Natural killer cell treated with Interleukin-12 subunit alpha and Interleukin-12 subunit beta and Interleukin-15 and Interleukin-18, amount 100 ng/mL, for 72 hours (primary cell): ENCODE measurements at places on chromosomes 12 and 14. TPM values are rescaled to one million over a fixed set of nuclear protein-coding genes. Genes with fewer than 3 reads are reported as not detected.

DNA sequence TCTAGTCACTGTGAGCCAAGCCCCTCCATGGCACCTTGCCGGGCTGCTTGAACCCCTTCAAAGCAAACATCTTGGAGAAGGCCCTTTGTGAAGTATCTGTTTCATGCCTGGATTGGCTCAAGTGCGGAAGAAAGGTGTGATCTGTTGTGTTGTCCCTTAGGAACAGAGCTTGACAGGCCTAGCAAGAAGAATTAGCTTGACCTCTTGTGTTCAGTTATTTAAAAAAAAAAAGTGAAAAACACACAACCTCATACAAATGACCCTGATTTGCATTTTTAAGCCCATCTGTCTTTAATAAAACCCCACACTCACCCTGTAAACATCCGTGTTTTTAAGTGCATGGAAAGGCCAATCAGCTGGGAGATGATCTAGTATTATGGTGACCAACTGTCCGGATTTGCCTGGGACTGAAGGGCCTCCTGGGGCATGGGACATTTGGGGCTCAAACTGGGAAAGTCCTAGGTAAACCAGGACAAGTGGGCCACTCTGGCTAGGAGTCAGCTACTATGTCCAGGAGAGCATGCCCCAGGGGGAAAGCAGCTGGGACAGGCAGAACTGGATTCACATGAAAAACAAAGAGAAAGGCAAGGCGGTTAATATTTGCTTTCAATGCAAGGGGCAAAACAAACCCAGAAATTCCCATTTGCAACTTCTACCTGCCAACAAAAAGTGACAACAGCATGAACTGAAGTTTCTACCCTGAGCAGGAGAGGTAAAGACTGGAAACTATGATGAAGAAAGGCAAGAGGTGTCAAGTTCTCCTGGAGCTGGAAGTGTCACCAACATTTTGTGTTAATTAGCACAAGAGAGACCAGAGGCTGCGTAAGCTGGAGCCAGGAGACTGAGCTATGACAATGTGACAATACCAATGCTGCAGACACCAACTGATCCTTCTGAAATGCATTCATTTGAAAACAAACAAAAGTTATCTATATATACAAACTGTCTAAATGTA, 78.6 kb downstream of the CLMN start:
- no peak for DNase-seq

Gene TAS2R19
- total RNA-seq = 4.2 TPM

- no peak for DNase-seq
Measured at GRCh38 chr12:57604992-57605810, 577 bp downstream of the DTX3 start.

- DNase-seq = no peak
Measured at GRCh38 chr14:25092258-25092740, 42.4 kb upstream of the STXBP6 start.

GRCh38 chr14:50001999-50002925, 109.4 kb downstream of the ARF6 start:
- peak; percentile 92 for DNase-seq

DNA sequence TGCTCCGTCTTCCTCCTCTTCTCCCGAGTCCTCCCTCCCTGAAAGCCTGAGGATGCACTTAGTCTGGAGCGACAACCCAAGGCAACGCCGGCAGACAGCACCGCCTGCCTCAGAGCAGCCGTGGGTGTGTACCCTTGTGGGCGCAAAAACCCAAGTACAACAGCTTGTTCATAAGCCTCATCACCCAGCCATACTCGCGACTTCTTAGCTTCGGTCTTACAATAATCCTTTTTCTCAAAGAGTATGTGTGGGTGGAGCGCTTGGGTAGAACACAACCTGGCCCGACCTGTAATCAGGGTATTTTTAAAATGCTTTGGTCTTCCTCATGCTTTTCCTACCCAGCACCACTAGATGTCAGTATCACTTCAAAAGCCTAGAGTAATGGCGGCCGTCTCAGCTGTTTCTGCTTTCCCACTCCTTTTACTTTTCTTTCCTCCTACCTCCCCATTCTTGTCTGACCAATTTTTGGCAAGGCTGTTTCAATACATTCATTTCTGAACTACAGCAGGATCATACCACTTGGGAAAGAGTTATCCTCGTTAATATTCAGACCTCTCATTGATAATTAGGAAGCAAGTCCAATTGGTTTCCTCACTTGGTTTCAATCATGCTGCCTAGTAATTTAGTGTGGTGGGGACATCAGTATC, 198.9 kb downstream of the EPS8 start:
- DNase-seq = peak; percentile 70

- DNase-seq = no peak
Measured at GRCh38 chr12:45703942-45704341, 25.6 kb upstream of the ARID2 start.

DNA sequence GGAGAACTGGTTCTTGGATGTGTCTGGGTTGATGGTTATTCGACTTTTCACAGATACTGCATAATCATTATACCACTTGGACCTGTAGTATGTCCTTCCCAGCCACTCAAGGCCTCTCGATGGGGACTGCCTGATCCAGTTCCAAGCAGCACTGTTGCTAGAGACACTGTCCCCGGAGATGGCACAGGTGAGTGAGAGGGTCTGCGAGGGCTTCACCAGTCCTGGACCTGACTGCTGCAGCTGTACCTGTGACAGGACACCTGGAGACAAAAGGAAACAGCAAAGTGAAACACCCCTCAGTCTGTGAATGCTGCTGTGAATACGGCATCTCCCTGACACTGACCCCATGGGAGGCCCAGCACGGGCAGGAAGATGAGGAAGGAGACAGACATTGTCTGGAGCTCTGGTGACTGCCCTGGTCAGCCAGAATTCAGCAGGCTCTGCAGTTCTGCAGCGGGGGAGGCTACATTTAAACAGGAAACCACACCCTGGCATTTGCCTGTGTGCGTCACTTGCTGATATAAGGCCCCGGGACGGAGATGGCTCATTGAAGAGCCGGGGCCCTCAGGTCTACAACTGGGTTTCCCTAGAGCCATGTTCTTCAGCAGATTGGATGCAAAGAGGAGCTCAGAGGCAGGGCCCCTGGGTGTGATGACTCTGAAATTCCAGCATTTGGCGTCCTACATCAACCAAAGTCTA, 413.6 kb downstream of the TMEM121 start:
- no peak for DNase-seq

DNA sequence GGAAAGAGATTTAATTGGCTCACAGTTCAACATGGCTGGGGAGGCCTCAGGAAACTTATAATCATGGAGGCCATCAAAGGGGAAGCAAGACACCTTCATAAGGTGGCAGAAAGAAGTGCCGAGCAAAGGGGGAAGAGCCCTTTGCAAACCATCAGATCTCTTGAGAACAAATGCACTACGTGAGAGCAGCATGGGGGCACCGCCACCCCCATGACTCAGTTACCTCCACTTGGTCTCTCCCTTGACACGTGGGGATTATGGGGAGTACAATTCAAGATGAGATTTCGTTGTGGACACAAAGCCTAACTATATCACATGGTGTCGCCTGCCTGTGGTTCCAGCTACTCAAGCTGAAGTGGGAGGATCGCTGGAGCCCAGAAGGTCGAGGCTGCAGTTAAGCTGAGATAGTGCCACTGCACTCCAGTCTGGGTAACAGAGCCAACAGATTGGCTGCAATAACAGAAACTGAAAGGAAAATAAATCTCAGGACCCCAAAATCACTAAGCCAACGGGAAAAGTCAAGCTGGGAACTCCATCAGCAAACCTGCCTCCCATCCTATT, 10.0 kb upstream of the CDCA4 start:
- DNase-seq = no peak

GRCh38 chr12:15268927-15269552, 47.8 kb upstream of the RERG start:
- no peak for DNase-seq

Gene SMOC1
- total RNA-seq = not detected

DNA sequence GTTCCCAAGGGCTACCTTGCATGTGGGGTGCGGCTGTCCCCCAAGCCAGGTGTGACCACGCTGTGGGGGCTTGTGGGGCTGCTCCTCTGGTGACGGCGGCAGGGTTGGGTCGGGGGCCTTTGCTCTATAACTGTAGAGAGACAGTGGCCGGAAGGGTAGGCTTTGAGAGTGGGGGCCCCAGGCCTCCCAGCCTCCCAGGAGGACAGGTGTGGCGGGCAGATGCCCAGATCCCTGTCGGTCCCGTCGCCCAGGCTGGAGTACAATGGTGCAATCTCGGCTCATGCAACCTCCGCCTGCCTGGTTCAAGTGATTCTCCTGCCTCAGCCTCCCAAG, 2.7 kb upstream of the GPR132 start:
- DNase-seq = no peak

DNA sequence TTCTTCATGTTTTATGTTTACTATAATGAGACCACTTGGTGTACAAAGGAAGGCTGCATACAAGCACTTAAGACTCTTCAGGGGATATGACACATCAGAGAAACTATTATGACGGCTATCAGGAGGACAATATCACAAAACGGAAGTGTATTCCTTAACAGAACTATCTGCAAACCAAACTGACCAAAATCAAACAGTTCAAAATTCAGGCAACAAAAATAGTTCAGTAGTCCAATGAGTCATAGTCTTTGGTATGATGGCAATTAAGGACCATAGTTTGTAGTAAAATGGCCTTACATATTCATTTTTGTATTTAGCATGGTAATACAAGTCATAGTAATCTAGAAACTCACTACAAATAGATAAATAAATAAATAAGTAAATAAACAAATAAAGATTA, 1638.7 kb upstream of the SEL1L start:
- DNase-seq = no peak

Gene TULP3
- 9.0 TPM for total RNA-seq

DNA sequence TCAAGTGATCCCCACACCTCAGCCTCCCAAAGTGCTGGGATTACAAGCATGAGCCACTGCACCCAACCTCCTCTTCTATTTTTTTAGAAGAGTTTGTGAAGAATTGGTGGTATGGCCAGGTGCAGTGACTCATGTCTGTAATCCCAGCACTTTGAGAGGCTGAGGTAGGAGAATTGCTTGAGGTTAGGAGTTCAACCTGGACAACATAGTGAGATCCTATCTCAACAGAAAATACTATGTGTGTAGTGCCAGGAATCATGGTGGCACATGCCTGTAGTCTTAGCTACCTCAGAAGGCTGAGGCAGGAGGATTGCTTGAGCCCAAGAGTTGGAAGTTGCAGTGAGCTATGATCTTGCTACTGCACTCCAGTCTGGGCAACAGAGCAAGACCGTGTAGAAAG, 5.5 kb upstream of the ATF7 start:
- DNase-seq = no peak

GRCh38 chr12:49636979-49637755, 13.8 kb downstream of the PRPF40B start:
- no peak for DNase-seq

DNA sequence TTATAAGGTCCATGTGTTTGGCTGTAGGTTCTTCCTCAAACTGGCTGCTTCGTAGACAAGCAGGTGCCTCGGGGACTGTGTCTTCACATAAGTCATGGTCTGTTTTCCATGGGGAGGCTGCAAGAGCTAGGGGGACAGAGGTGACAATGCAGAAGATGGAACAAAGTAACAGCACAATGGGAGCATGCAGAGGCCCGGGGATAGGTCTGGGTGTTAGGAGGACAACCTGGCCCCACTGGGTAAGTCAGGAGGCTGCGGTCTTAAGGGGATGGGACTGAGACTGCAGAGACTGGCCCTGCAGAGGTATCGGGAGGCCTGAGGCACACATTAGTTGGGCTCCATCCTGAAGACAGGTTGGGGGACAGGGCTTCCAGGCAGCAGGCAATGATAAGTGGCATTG, 88.9 kb downstream of the NTF3 start:
- no peak for DNase-seq

DNA sequence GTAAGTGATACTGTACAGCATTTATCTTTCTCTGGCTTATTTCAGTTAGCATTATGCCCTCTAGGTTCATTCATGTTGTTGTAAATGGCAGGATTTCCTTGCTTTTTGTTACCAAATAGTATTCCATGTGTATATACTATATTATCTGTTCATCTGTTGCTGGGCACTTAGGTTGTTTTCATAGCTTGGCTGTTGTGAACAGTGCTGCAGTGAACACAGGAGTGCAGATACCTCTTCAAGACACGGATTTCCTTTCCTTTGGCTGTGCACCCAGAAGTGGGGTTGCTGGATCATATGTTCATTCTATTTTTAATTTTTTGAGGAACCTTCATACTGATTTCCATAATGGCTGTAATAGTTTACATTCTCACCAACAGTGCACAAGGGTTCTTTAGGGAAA, 21.5 kb downstream of the EP400 start:
- no peak for DNase-seq

Gene LBHD2
- not detected for total RNA-seq

Gene GYS2
- total RNA-seq = not detected

Gene PYGL
- 0.62 TPM for total RNA-seq

DNA sequence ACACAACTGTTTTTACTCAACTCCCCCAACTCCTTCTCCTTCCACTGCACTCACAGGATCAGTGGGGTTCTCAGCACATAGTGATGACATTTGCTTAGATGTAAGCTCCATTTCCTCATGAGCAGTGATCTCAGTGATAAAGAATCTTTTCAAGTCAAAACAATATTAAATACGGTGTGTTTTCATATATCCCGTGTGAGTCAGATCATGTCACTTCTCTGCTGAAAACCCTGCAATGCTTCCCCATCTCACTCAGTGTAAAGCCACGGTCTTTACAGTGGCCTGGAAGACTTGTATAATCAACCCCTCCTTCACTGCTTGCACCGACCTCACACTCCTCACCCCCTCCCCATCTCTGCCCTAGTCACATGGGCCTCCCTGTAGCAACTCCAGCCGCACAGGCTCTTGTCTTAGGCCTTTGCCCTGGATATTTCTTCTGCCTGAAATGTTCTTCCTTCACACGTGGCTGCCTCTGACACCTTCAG, 149.7 kb upstream of the ARHGAP5 start:
- DNase-seq = no peak
